ENCODE measurements at places on chromosomes 7 and 10.

DNA sequence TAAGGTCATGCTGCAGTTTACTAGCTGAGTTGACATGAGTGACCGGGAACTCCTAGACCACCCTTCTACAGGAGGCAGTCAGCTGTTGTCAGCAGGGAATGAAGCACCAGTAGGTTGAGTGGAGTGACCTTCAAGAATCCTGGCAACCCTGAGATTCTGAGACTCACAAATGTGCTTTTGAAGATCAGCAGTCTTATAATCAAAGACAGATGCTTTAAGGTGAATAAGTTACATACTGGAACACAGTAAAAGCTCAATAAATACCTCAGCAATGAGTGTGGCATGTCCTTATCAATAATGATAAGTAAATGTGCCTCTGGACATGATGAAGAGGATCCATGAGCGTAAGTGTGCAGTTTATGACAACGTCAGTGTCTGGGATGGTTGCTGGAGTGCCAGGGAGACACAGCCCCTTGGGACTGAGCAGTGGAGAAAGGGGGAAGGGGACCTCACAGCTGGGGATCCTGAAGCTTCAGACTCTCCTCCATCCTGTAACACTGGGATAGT, 11.9 kb upstream of the OR6V1 start:
- DNase-seq, result no peak

- no peak for DNase-seq
Observed at GRCh38 chr10:29648983-29649268, 14.2 kb upstream of the SVIL start.

- no peak for DNase-seq
Observed at GRCh38 chr7:73397521-73398281, 35.9 kb upstream of the FZD9 start.

- DNase-seq, result no peak
Observed at GRCh38 chr7:118214833-118215182, 9.7 kb upstream of the ANKRD7 start.

GRCh38 chr7:152899548-152900109, 140.1 kb downstream of the ACTR3B start:
- DNase-seq, result no peak

GRCh38 chr10:8273749-8274148, 219.3 kb downstream of the GATA3 start:
- DNase-seq, result no peak

DNA sequence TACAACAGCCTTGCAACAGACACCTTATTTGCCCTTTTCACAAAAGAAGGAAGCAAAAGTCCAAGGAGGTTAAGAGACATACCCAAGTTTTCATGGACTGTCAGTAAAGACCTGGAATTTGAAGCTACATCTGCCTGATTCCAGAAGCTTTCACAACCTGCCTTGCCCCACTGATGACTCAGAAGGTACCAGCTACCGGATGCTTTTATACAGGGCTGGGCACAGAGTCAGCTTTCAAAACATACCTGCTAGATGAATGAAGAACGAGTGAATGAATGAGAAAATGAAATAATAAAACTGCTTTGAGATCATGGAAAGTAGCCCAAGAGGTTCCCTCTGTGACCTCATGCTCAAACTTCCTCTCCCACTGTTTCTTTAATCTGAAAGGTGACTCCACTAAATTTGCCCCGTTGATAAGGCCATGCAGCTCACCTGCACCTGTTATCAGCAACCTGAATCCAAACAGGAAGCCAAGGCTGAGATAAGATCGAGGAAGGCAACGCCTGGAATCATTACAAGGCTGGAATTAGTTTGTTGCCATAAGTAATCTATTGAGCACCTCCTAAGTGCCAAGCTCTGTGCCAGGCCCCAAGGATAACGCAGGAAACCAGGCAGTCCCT, 151.5 kb downstream of the WDR11 start:
- DNase-seq, result no peak

DNA sequence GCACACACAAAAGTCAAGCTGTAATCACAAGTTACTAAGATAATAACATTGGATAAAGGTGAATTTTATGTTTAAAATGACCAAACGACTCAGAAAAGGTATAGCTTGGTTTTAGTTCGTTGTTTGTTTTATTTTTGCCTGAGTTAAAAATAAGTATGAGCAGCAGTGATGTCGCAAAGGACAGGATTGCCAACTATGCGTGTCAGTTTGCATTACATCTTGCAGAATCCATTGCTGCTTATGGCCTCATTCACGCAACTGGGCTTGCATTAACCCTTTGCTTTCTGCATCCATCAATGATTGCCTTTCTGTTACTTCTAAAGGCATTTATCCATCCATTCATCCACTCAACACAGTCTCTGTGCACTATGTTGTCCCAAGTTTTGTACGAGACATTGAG, 389.6 kb downstream of the DPP6 start:
- DNase-seq, result no peak

- DNase-seq, result no peak
Observed at GRCh38 chr10:21130108-21130507, 233.0 kb upstream of the NEBL start.

- DNase-seq, result no peak
Observed at GRCh38 chr7:142440219-142440905, 182.5 kb upstream of the PRSS58 start.

DNA sequence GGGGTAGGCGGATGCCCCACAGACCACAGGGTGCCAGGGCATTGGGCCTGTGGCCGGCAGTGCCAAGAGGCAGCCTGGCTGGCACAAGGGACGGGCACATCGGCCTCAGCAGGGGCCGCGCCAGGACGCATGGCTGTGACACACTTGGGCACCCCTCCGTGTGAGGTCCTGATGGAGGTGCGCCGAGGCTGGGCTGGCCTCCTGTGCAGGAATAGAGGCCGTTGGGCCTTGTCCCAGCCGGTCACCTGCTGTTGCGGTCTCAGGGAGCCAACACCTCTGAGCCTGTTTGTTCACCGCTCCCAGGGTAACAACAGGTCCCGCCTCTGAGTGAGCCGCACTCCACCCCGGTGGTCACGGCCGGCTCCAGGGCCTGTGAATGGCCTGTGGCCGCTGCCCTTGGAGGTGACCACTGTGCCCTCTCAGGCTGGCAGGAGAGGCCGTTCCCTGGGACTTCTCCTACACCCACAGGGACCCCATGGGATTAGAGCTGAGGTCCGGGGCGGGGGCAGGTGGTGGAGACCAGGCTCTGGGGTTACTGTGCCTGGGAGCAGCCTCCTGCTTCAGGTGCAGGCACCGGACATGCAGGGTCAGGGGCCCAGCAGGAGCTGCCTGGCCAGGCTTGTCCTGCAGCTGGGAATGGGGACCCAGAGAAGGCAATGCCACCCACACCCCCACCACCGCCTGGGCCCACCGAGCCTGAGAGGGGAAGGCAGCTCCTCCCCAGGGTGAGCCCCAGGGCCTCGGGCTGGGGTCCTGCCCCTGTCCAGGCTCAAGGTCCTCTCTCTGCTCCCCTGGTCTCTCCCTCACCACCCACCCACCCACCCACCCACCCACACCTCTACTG, 12.0 kb downstream of the PWWP2B start:
- DNase-seq, result no peak

DNA sequence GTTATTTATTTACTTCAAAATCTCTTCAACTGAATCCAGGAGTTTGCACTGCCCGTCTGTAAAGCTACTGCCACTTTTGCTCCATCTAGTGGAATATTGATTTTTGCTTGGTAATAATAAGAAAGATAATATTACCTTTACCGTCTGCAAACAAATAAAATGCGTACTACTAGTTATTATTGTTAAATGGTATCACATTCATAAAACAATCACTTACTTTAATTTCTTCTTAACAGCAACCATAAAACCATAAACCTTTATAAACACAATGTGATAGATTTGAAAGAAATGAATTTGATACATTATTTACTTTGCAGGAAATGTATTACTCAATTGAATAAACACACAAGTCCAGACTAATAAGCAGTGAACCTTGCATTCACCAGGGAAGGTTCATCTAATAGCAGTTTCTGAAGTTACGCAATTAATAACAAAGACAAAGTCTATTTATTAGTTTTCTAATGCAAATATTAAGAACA, 6.4 kb downstream of the AGMO start:
- no peak for DNase-seq

DNA sequence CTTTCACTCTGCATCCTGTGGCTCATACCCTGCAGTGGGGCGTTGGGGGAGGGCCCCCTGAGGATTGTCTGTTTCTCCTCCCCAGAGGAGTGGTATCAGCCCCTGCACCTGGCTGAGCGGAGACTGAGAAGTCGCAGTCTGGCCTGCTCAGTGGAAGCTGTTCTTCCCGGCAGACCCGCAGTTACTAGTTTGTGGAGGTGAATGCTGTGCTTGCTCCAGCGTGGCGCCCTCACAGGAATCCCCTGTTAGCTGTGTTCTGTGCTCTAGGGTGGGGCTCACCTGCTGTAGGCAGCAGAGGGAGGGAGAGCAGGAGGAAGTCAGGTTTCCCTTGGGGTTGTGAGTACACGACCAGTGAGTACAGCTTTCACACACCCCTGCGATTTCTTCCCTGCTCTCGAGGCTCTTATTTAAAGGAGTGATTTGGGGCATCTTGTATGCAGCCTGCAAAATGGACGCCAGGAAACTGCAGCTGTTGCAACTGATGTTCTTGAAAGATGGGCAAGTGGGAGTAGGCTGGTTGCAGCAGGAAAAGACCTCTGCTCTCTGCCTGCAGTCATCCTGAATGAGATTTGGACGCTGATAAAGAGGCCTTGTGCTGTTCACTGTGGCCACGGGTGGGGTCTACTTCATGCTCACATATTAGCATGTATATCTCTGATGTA, 66.4 kb downstream of the HK1 start:
- no peak for DNase-seq

DNA sequence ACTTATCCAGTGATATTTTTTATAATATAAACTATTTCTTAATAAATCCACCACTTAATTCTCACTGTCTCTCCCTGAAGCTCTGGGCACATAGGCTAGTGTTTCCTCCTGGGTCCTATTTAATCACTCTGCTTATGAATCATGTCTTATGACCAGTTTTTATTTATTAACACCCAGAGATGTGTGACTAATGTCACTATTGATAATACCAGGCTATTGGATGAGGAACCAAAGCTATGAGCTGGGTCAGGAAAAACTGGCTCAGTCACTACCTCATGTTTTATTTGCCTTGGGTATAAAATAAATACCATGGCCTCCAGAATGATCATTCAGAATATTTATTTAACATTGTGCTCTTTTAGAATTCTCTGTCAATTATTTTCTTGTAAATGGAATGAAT, 5.2 kb downstream of the SEMA3E start:
- no peak for DNase-seq

DNA sequence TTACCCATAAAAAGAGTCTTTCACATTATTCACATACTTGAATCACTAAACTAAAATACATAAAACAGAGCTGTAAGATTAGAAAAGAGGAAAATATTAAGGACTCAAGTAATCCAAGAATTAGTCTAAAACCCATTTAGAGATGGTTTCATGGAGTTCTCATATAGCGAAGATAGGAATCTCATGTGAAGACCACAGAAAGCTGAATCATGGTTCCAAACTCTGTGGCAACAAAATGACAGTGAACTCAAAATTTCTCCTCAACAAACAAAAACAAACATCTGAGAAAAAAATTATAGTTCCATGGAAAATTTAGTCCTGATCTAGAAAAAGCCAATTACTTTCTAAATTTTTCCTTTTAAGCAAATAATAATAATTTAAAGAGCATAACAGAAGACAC, 34.6 kb downstream of the BAZ1B start:
- no peak for DNase-seq

DNA sequence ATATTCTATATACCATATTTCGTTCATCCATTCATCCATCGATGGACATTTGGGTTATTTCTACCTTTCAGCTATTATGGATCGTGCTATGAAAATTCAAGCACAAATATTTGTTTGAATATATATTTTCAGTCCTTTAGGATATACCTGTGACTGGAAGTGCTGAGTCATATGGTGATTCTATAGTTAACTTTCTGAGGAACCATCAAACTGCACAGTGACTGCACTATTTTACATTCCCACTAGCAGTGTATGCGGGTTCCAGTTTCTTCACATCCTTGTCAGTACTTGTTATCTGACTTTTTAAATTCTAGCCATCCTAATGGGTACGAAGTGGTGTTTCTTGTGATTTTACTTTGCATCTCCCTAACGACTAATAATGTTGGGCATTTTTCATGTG, 104.0 kb downstream of the MAPK8 start:
- no peak for DNase-seq

DNA sequence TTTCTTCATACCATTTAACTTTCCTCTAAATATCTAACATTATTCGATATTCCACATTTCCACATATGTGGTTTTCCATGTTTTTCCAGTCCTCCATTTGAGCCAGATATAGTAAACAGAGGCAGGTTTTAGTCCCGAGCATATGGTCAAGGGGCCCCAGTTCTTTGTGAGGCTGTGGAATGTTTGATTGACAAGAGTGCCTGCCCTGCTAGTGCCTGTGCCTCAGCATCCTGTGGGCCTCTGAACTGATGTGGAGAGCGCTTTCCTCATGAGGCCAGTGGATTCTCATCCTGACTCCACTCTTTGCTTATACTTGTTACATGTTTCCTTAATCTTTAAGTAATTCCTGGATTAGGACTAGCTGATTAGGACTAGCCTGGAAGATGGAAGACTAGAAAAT, 58.8 kb downstream of the POM121L12 start:
- DNase-seq, result no peak

- no peak for DNase-seq
Observed at GRCh38 chr7:105974471-105974870, 11.4 kb downstream of the CDHR3 start.

DNA sequence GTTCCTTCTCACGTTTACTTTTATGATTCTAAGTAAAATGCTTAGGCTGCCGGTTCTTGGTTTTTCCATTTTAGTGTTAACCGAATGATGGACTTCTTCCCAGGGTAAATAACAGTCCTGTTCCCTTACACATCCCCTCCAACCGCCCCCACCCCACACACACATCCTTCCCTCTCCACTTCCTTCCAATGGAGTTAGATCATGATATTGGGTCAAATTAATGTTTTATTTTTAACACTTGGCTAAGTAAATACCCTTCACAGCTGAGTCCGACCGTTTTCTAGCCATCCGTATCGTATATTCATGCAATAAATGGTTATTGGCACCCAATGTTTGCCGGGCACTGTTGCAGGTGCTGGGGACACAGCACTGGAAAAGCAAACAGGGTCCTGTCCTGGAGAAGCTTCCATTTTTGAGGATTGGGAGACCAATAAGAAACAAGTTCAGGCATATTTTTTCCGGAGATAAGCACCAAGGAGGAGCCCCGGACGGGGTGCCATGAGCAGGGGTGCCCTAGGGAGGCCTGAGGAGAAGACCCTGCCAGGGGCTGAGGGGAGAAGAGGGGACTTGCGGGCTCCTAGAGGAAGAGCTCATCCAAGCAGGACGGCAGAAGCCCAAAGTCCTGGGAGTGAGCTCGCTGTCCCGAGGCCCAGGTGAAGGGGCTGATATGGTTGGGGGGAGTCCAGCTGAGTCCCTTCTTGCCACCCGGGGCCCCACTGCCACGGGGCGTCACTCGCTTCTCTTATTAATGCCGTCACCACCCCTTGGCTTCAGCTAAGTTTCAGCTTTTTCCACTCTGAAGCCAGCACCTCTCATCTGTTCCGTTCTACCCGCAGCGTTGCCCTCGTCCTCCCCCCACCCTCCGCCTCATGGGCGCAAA, 126.0 kb upstream of the RET start:
- DNase-seq, result no peak

DNA sequence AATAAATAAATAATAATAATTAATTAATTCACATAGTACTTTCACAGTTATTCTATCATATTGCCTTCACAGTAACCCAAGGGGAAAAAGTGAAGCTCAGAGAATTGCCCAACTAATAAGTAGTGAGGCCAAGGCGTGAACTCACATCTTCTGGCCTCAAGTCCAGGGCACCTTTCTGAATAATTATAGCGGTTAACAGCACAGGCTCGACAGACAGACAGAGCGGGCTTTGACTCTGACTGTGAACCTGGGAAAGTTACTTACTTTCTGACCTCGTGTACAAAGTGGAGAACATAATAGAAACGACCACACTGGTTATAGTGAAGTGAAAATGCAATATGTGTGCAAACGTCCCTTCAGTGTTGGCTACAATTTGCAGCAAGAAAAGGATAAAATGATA, 5.7 kb upstream of the SMKR1 start:
- DNase-seq, result no peak
